ENCODE measurements at places on chromosomes 12 and 14.

DNA sequence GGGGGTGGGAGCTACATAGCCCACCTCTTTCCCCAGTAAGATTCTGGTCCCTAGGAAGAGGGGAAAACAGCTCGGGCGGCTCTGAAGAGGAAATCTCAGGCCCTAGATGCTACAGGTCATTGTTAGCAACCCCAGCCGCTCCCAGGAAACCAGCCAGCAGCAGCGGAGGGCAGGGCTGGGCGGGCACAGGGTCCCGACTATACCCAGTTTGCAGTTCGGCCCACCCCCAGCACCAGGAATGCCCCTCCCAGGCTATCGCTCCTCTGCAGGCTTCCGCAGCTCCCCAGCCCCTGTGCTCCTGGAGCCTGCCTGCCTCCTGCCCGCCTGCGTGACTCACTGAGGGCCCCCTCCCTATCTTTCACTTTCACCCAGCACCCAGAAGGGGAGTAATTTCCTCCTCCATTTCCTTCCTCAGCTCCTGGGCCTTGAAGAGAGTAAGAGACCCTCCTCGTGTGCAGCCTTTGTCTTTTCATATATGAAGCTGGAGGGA lies 27.2 kb upstream of the PNMA1 start:
- peak; percentile 76 for DNase-seq

DNA sequence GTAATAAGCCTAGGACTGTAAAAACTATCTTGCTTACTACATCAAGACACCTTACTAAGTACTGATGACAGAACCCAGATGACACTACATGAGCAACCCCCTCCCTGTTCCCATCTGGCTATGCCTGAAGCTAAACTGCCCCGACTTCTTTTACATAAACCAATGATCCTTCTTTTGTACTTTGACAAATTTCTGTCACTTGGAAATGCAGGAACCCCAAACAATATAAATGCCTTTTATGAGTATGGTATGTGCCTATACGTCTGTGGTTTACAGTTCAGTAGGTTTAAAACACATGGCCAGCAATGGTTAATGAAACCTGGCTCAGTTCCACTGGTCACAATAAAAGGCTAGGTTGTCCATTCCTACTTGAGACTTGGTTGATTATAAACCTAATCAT lies 6.1 kb downstream of the SYCP3 start:
- no peak for DNase-seq

GRCh38 chr12:68686595-68687521 lies at the start of gene NUP107:
NUP107 (plus strand) TSS chr12:68686978; CDS start chr12:68687066, 88 bp downstream.
- peak; percentile 98 for DNase-seq

DNA sequence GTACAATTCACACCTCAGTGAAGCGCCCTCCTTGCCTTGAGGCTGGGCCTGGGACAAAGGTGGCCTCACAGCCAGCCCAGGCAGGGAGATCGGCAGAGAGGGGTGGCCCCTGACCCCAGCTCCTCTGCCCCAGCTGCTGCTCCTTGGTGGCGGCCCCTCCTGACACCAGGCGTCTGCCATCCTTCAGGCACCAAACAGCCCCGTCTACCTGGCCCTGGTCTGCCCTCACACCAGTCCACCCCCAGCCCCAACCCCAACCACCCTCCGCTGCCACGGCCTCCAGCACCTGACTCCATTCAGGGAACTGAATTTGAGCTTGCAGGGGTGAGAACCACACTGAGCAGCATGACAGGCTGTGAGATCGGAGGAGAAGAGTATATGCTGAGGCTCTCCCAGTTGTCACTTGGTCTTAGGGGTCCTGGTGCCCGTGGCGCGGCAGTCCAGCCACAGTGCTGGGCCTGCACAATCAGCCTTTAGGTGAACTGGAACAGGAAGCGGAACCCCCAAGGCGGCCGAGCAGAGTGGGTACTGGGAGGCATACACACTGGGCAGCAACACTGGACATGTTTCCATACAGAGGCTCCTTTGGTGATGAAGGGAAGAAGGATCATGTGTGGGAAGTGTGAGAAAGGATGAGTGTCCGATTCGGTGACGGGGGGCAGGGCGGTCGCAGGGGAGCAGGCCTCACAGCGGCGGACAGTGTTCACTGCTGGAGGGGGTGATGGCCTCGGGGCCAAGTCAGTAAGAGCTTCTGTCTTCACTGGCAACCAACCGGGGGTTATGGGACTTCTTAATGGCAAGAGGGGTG lies 18.7 kb downstream of the ZFYVE21 start:
- no peak for DNase-seq

DNA sequence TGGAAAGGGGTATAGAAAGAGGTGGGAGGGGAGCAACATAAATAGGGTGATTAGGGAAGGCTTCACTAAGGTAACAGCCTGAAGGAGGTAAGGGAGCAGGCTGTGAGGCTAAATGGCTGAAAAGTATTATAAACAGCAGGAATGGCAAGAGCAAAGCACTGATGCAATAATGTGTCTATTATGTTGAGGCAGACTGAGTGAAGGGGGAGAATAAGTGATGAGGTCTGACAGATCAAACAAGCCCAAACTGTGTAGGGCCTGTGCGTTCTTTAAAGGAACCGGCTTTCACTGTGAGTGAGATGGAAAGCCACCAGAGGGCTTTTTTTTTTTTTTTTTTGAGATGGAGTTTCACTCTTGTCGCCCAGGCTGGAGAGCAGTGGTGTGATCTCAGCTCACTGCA lies 6.7 kb upstream of the VCPKMT start:
- DNase-seq: no peak

DNA sequence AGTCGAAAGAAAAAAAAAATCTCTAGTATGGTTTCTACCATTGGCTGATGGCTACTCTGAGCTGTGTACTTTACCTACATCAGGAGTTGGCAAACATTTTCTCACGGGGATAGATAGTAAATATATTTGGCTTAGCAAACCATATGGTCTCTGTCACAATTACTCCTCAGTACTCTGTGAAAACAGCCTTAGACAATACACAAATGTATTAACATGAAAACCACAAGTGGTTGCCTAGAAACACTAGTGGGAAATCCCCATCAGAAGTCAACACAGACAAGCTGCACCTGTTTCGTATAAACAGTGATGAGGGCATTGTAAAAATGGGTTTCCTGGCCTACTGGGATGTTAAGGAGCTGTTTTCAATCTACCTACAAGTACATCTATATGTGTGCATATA lies 84.6 kb upstream of the NAV3 start:
- no peak for DNase-seq

GRCh38 chr14:64566651-64567122 lies 16.9 kb downstream of the PPP1R36 start:
- DNase-seq: no peak

DNA sequence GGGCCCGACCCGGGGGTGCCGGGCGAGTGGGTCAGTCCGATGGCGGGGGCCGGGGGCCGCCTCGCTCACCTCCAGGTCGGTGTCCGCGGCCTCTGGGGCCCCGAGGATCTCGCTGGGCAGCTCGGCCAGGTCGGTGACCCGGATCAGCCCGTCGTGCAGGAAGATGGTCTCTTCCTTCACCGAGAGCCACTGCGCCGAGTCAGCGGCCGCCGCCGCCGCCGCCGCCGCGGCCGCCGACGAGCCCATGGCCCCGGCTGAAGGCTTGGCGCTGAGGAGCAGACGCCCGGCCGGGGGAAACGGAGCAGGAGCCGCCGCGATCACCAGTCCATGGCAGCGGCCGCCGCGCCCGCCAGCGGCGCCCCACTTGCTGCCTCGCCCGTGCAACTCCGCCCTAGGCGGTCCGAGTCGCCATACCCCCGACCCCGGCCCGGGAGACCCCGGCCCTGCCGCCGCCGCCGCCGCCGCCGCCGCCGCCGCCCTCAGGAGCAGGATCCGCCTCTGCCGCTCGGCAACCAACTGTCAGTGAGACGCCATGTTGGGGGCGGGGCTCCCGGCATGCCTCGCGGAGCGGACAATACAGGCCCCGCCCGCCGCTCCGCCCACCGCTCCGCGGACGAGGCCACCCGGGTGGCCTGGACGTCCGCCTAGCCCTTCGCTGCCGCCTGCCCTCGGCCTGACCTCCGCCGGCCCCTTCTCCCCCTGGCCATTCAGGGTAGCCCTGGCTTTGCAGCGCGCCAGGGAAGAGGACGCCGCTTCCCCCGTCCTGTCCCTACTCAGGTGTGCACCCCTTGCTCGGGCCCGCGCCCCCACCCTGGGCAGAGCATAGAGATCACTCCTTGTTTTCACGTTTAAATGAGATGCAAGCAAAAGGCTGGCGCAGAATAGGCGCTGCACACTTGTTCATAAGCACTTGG lies at the start of gene HECTD4:
HECTD4 (minus strand) TSS at position 549 of the 914 bp plus-strand sequence; CDS start at position 246, 303 bp downstream.
- peak; percentile 93 for DNase-seq

GRCh38 chr12:560691-561390 lies 101.1 kb downstream of the B4GALNT3 start:
- no peak for DNase-seq

GRCh38 chr12:60847281-60847680 lies 1251.5 kb downstream of the SLC16A7 start:
- no peak for DNase-seq

GRCh38 chr12:54404061-54405004 lies 14.7 kb downstream of the ITGA5 start:
- peak; percentile 48 for DNase-seq

- no peak for DNase-seq
Observed at GRCh38 chr12:31645924-31646323, 13.6 kb upstream of the ETFBKMT start.

GRCh38 chr12:105562199-105562971 lies 231.9 kb downstream of the C12orf75 start:
- DNase-seq: no peak

- no peak for DNase-seq
Observed at GRCh38 chr12:31440586-31440985, 114.6 kb upstream of the SINHCAF start.

DNA sequence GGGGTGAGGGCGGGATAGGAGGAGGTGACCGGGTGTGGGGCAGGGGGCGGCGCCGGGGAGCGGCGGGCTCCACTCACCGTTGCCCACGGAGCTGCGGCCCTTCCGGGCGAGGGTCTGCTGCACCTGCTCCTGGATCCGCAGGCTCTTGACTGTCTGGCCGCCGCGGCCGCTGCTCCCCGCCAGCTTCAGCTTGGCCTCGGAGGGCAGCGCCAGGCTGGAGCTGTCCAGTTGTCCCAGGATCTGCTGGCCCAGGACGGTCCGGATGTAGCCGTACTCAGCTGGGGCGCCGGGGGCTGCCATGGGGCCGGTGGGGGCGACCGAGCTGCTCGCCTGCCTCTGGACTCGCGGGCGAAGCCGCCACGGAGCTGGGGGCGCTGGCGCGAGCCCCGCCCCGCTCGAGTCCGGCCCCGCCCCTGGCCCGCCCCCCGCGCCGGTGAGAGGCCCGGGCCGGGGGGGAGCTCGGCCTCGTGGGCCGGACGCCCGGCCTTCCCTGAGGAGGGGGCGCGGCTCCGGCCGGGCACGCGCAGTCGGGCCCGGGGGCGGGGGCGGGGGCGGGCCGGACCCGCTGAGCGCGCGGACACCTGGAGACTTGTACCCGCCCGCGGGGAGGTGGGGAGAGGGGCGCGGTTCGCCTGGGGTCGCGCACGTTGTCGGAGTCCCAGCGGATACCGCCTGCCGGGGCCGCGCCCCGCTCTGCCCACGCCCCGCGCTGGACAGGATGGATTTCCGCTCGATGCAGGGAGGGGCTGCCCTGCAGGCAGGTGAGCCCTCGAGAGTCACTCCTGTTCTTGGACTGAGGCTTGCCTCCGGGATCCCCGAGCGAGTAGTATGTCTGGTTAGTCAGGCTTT lies at the start of gene PKP2:
PKP2 (minus strand) TSS at position 346 of the 849 bp plus-strand sequence; CDS start at position 300, 46 bp downstream.
- DNase-seq: no peak

DNA sequence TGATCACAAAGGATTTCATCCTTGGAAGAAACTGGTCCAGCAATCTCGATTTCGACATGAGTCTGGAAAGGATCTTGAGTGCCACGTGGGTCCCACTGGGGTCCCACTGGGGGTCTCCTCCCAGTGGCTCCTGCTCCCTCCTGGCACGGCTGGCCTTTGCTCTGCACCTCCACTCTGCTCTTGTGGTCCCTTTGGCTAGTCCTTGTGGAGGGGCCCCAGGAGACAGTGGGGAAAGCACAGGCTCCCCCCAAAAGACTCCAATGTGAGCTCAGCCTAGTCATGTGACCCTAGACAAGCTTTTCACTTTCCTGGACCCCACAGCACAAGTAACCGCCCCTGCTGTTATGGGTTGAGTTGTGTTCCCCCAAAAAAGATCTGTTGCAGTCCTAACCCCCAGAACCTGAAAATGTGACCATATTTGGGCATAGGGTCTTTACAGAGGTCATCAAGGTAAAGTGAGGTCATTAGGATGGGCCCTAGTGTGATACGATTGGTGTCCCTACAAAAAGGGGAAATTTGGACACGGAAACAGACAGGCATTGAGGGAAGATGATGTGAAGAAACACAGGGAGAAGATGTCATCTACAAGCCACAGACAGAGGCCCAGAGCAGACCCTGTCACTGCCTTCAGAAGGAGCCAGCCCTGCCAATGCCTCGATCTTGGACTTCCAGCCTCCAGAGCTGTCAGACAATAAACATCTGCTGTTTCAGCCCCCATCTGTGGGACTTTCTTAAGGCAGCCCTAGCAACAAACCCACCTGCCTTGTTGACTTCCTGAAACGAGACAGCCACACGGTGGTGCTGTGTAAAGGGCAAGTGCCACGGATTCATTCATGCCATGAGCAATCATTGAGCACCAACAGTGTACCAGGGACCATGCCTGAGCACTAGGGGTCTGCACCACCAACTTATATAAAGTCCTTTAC lies 23.8 kb upstream of the PPP2R5C start:
- DNase-seq: peak; percentile 72

DNA sequence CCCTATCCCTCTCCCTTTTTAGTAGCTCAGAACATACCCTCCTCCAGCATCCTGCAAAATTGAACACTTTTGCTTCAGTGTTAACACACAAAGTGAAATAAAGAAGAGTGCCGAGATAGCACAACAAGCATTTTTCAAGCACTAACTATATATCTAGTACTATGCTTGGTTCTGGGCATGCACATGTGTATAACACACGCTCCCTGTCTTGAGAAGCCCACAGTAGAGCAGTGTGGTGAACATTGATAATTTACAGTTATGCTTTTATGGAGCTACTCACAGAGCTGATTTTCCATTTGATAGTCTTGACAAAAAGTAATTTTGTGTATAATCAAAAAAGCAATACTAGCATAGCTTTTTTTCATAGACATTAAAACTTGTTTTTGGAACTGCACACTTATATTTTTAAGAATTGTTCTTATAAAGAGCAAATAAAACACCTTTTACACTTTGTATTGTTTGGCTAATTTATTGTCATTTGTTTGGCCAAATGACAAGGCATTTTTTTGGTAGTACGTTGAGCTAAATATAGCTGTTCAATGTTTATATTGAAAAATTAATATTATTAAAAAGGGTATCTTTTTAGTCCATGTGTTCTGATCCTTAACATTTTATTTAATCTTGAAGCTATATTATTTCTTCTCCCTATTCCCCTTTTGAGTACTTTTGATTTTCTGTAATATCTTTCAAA lies 39.7 kb downstream of the LEMD3 start:
- no peak for DNase-seq

- DNase-seq: no peak
Observed at GRCh38 chr12:110798461-110798860, 48.3 kb upstream of the CCDC63 start.

- no peak for DNase-seq
Observed at GRCh38 chr14:51879170-51879569, 18.8 kb downstream of the GNG2 start.

- DNase-seq: no peak
Observed at GRCh38 chr12:2403221-2403976, 350.6 kb downstream of the CACNA1C start.

GRCh38 chr14:24609655-24610344 lies at the start of gene GZMH:
GZMH (minus strand) TSS chr14:24609685; CDS start chr14:24609613, 72 bp downstream.
- DNase-seq: no peak

- DNase-seq: peak; percentile 26
Observed at GRCh38 chr14:94158239-94158883, 15.8 kb upstream of the PPP4R4 start.

Measured in CD8-positive, alpha-beta T cell (primary cell).